SK-N-MC (cell line): ENCODE measurements at places on chromosomes 11 and 22.

GRCh38 chr11:110301032-110301431, 4.6 kb upstream of the RDX start:
- DNase-seq = no peak

DNA sequence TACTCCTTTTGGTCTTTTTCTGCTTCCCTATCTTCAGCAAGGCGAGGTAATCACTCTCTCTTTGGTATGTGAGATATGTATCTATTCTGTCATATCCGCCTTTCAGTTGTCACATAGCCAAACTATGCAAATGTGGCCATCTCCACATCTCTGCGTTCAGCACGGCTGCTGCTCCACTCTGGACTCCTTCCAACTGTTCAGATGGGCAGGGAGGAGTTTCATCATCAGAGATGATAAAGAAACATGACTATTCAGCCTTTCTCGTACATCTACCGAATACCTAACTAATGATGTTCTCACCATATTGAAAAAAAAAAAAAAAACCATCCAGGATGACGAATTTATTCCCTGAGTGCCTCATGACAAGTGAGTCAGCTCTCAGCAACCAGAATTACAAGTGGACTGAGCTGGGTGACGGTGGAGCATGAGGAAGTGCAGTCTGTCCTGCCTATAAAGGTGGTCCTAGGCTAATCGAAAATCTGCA, 899.6 kb downstream of the OPCML start:
- DNase-seq = no peak

DNA sequence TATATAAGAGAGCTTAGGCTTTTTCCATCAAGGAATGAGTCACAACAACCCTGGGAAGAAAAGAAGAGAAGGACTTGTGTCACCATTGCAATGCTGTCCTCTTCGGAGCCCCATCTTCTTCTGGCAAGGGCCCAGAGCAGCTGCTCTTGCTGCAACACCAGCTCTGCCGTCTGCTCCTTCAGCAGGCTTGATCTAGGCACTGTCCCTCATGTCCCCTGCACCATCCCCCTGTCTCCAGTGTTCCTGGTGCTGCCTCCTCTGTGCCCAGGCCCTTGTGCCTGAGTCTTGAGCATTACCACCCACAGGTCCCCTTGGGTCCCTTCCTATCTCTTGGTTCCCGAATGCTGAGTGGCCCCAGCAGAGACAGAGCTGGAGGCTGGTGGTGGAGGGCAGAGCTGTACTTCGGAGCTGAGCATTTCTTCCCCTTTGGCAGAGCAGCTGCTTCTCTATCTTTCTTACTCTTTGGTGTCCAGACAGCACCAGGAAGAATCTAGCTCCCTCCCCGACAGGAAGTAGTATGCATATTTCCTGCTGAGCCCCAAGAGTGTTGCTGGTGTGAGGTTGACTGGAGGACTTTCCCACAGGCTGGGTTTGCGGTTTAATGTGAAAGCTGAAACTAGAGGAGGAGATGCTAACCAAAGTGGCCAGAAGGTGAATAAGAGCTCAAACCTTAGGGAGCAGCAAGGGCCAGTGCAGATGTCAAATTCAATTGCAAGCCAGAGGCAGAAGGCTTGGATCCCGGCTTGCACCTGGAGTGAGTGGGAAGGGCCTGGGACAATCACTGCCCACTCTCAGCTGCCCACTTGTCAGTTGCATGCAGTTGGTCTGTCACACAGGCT, 27.8 kb downstream of the WEE1 start:
- DNase-seq = no peak

GRCh38 chr11:108934289-108934688, 269.4 kb downstream of the DDX10 start:
- DNase-seq = no peak

GRCh38 chr11:96385187-96385586, 4.5 kb downstream of the CCDC82 start:
- DNase-seq = no peak

DNA sequence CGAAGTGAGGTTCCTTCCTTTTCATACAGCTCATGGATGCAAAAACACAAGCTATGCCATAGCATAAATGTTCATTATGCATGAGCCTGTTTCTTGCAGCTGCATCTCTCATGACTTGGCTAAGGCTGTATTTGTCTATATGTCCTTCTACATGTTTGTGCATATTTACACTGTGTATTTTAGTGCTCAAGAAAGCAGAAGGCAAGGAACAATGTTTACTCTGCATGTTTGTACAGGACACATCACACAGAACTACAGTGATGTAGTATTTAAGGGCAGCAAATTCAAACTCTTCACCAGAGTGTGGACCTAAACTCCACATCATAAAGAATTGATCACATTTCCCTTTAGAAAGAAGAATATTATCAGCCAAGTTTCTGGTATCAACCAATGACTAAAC, 170.3 kb downstream of the CADM1 start:
- DNase-seq = no peak

- DNase-seq = no peak
Observed at GRCh38 chr11:117859488-117860112, 16.9 kb downstream of the FXYD6 start.

DNA sequence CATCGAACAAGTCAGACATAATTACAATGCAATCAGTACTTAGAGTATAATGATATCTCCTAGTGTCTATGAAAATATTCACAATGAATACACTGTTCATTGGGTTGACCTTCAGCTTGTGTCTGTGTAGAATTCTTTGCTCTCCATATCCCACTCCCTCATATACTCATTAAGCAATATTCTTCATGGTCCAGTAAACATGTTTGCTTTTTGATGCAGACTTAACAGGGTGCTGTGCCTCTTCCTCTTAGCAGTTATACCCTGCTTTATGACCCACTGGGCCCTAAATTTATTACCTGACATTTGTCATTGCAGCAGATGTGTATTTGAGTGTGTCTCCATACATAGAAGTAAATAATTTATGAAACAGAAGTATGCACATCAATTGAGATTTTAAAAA, 352.5 kb upstream of the CCDC179 start:
- DNase-seq = no peak

GRCh38 chr11:97860237-97860636, 1160.5 kb upstream of the CNTN5 start:
- no peak for DNase-seq

- DNase-seq = no peak
Observed at GRCh38 chr11:64357904-64358535, 942 bp upstream of the RPS6KA4 start.

DNA sequence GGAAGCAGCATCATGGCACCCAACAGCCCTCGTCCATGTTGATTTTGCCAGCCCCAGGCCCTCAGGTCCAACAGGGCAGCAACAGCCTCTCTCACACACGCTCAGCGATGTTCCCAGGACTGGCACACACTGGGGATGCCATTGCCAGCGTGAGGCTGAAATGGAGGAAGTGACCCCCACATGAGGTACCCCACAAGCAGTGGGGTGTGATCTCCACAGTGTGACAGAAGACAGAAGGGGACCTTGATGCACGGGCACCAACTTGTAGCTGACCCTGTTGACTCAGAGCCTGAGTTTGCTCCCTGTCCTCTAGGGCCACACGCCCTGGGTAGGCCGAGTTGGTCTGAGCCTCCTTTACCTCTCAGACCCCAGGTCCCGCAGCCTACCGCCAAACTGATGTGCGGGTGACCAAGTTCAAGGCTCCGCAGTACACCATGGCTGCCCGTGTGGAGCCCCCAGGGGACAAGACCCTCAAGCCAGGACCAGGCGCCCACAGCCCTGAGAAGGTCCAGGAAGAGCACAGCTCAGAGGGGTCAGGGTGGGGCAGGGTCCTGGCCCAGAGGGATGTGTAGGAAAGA, 6.2 kb downstream of the SCGB1C1 start:
- no peak for DNase-seq

DNA sequence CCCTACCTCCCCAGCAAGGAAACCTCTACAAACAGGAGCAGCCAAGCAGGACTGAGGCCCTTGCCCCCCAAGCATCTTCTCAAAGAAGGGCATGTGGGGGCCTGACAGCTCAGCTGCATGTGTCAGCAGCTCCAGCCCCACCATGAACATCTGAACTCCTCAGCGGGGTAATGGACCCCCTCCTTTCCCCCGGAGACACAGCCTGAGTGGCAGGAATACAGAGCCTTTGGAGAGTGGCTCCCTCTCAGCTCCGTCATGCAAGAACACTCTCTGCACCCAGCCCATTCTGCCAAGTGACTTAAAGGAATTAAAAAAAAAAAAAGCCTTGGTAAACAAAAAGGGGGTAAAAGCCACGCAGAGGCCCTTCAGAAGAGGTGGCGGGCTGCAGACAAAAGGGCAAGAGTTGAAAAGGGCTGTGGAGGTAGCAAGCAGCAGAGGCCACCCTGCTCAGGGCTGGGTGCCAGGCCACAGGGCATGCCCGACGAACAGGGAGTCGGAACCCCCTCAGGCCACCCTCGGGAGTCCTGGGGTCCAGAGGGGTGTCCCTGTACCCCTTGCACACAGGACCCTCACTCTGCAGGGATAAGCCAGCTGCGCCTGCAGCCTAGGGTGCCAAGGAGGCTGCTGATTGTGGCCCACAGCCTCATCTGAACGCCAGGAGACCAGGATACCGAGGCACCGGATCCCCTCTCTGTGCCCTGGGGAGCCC, 62.5 kb downstream of the MACROD1 start:
- DNase-seq = no peak

DNA sequence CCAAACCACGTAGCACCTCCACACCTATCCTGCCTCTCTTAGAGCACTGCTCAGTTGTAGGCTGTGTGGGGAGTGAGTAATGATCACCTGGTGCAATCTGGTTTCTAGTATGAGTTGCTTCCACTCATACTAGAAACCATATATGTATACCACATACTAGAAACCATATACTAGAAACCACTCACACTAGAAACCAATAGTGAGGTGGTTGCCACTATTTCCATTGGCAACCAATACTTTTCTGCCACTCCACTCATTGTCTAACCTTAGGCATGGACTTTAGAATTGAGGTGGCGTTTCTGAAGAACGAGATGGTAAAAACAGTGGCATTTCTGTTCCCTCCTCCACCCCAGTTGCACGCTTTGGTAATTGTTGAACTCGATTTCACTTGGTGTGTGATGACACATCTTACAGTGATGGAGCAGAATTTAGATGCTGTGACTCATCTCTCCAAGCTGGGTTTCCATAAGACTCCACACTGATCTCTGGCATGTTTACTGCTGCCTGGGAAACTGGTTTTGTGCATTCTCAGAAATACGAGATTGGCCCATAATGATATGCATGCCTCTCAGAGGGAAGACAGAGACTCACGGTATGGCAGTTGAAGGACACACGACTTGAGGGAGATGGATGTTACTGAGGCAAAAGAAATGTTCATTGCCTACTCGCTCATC, 82.9 kb downstream of the KIRREL3 start:
- DNase-seq = no peak

GRCh38 chr11:43376594-43376993, 17.9 kb downstream of the TTC17 start:
- DNase-seq = no peak

- no peak for DNase-seq
Observed at GRCh38 chr11:101923554-101923953, 7.2 kb upstream of the ANGPTL5 start.

GRCh38 chr11:24587635-24588034, 90.8 kb downstream of the LUZP2 start:
- no peak for DNase-seq

DNA sequence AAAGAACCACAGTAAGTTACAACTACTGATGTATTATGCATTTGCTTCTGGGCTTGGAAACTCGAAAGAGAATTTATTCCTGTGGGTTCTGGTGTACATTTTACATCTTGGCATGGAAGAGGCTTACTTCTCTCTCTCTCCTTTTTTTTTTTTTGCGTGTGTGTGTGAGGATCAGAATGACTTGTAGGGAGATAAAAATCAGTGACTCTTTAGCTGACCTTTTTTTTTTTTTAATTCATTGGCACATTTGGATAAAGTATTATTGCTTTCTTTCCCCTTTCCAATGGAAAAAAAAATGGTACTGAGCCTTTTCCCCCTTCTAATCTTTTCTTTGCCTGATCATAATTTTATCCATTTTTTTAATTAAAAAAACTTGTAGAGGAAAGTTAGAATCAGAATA, 43.5 kb downstream of the EXT2 start:
- DNase-seq = no peak

DNA sequence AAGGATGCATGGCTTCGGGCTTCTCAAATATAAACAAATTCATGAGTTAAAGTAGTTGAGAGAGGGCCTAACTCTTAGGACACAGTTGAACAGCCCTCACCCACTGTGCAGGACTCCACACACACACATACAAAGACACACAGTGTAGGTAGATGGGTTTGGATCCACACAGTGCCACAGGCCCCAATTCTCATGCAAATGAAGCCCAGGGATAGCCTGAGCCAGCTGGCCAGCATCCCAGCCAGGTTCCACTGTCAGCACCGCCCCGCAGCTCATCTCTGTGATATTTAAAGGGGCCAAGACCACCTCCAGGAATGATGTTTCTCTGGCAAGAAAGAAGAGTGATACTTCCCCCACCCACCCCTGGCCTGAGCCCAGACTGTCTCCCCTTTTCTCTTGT, 11.7 kb downstream of the SLC35C1 start:
- no peak for DNase-seq

GRCh38 chr11:62372871-62373270, 35.6 kb downstream of the ASRGL1 start:
- no peak for DNase-seq

DNA sequence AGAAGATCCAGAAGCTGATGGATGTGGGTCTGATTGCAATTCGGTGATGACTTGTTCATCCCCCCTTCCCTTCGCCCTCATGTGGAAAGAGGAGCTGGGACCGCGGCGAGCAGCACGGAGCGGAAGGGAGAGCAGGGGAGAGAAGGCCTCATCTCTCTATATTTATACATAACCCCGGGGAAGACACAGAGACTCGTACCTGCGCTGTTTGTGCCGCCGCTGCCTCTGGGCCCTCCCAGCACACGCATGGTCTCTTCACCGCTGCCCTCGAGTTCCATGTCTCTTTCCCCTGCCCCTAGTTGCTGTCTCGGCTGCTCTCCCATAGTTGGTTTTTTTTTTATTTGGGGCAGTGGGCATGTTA, 2.5 kb upstream of the FERMT3 start:
- no peak for DNase-seq

DNA sequence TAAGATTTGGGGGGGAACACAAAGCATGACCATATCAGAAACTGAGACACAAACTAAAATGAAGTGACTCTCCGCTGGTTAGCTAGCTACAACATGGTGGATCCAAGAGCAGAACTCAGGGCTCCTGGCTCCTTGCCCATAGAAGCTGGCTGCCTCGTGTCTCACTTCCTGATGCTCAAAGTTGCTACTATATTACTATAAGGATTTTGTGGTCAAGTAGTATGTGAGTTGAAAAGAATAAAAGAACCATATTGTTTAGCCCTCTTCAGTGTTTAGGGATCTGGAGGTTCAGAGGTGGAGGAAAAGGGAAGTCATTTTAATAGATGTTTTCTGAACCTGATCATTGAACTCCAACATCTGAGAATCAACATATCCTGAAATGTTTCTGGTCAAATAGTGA, 16.9 kb upstream of the SIK2 start:
- no peak for DNase-seq

- no peak for DNase-seq
Observed at GRCh38 chr11:75145972-75146519, 4.9 kb upstream of the SLCO2B1 start.

DNA sequence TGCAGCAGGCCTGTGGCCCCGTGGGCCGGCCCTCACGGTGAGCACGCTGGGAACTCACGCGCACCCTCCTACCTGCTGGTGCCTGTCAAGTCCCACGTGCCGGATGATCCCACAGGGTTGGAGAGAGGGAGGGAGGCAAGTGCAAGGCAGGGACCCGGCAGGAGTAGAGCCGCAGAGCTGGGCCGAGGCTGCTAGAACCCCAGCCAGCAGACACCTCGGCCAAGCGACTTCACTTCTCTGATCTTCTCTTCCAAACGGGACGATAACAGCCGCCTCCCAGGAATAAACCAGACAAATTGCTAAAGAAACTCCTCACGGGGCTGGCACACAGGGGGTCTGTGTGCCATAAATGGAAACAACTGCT, 1232.8 kb downstream of the TBC1D22A start:
- DNase-seq = no peak

GRCh38 chr11:130808541-130808940, 107.7 kb downstream of the SNX19 start:
- DNase-seq = no peak
